ENCODE measurements at places on chromosomes 6 and 20.

GRCh38 chr20:4665591-4665990 lies 56.1 kb upstream of the PRND start:
- no peak for DNase-seq

DNA sequence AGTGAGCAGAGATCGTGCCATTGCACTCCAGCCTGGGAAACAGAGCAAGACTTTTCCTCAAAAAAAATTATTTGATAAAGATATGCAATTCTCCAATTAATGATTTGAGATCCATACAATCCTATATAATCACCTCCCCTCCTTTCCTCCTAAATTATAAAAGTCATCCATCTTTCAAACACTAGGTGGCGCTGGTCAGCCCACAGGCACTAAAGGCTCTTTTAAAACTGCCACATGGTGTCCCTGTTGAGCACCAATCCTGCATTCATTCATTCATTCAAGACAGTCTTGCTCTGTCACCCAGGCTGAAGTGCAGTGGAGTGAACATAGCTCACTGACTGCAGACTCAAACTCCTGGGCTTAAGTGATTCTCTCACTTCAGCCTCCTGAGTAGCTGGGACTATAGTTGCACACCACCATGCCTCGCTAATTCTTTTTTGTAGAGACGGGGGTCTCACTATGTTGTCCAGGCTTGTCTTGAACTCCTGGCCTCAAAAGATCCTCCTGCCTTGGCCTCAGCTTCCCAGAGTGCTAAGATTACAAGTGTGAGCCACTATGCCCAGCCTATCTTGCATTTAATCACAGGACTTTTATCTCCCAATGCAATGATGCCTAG lies 58.7 kb upstream of the SLC2A12 start:
- DNase-seq, result no peak

DNA sequence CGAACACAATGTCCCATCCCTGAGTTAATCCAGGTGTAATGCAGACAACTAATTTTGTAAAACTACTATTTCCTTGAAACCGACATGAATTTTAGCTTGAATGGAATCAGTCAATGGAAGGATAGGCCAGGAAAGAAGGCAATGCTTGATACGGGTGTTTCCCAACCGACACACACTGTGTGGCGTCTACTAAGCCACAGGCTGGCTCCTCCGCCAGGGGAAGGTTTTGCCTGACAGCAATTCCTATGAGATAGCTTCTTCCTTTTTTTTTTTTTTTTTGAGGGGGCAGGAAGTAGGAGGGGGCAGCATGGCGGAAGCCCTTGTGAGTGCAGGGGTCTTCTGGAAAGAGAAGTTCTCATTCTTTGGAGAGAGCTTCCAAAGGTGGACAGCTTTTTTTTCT lies 12.0 kb upstream of the LAMA4 start:
- no peak for DNase-seq

- no peak for DNase-seq
Measured at GRCh38 chr20:22428051-22428450, 156.3 kb downstream of the FOXA2 start.

DNA sequence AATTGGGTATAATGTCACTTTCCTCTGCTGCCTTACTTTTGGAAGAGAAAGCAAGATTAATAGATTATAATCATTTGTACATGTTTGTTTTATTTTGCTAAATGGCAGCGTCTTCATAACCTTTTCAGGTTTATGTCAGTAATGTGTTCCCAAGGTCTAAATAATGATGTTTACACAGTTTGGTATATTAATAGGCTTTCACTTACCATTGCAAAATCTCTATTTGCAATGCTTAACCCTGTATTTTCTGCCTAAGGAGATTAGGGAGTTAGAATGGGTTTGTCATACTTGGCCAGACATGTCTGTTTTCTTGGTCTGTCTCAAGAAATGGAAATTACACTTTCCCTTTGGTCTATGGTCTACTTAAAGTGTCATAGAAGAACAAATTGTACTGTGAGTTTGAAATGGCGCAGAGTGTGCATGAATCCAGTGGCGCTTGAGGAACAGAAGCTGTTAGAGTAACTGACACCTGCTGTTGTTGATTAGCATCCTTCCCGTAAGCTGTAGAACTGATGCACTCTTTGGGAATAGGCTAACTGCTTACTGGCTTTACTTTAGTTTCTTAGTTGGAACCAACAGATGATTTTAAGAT lies 261.1 kb downstream of the SAMD5 start:
- DNase-seq, result no peak

- DNase-seq, result no peak
Measured at GRCh38 chr6:139600919-139601475, 226.5 kb upstream of the CITED2 start.

- no peak for DNase-seq
Measured at GRCh38 chr20:31903627-31904386, 33.4 kb downstream of the TTLL9 start.

- DNase-seq, result no peak
Measured at GRCh38 chr6:104357928-104358327, 501.8 kb downstream of the HACE1 start.

DNA sequence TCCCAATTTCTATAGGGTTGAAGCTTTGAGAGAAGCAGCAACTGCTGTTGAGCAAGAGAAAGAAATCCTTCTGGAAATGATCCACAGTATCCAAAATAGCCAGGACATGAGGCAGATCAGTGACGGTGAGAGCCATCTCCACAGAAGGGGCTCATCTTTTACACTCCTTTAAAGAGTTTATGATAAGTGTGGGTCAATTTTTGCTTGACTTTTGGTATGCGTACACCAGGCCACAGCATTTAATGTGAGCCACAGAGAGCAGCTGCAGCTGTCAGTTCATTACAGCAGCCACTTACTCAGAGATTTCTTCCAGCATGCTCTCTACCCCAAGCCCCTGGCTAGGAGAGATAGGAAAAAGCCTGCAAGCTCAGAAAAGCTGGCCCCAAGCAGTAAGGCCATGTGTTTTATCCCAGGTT lies 9.9 kb downstream of the BAG2 start:
- no peak for DNase-seq

DNA sequence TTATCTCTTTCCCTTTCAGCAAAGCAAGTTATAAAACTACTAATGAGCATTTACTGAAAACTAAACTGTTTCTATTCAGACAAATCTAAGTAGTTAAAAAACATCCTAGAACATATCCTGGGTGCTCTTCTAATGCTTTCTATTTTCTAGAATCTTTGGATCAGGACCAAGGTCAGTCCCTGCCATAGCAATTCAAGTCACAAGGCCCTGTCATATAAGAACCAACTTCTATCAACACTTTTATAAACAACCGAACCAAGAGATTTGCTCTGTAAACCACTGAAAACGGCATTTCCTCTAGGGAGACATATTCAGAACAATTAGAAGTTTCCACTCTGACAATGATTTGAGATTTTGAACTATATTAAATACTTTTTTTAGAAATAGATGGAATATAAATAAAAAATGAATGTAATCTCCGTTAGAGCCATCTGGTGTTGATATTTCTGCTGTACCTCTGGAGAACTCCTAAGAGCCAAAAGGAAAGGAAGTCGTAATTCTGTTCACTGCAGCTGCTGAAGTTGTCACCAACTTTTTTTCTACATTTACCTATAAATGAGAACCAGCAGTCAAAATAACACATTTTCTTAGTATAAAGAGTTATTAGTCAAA lies 51.4 kb upstream of the LGSN start:
- no peak for DNase-seq

All from activated T-helper 1 cell treated with Interleukin-2 at 50 U/mL for 16 hours (primary cell).